ENCODE measurements at places on chromosomes 2 and 18.
A peak's percentile ranks its signal among the peaks of the same experiment; 100 is the strongest.

- no peak for DNase-seq
These were observed 129.2 kb downstream of the KLHL29 start for GRCh38 chr2:23513872-23514793.

DNA sequence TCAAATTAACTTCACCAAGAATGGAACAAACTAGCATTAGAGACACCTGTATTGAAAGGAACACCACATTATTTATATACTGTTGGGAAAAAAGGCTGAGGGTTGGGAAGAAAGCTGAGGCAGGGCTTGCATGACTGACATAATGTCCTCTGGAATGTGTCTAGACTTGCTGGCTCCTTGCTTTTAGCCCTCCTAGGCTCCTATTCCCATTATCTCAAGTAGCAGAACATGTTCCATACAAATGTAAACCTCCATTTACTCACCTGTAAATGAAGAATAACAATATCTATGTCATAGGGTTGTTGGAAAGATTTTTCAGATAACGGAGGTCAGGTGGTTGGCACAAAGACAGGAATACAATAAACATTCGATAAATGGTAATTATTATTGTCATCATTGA, 976 bp upstream of the ACADL start:
- no peak for DNase-seq

DNA sequence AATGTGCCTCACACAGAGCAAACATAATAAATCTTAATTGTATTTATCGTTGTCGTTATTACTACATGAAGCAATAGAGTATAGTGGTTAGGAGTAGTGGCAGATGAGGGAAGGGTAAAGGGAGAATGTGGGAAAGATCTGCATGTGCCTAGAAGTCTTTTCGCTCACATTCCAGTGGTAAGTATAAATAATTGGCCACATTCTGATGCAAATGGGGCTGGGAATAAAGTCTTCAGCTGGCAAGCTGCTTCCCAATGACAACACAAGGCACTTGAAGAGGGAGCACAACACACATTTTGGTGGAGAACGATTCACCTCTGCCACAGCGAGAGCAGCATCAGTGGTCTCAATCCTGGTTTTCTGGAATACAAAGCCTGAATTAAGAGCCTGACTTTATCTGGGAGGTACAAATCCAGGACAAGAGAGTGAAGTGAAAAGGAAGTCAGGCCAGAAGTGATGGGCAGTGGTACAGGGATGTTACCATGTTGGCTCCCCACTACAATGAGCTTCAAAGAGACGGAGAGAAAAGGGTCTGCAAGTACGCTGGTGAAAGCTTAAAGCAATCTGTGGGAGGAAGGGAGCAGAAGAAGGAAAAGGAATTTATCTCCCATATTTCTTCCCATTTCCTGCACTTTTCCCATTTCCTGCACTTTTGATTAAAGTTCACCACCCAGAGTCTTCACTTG, 112.3 kb downstream of the ARHGAP15 start:
- DNase-seq: no peak

- DNase-seq: no peak
These were observed 50.1 kb upstream of the MAPRE2 start for GRCh38 chr18:34991152-34991551.

DNA sequence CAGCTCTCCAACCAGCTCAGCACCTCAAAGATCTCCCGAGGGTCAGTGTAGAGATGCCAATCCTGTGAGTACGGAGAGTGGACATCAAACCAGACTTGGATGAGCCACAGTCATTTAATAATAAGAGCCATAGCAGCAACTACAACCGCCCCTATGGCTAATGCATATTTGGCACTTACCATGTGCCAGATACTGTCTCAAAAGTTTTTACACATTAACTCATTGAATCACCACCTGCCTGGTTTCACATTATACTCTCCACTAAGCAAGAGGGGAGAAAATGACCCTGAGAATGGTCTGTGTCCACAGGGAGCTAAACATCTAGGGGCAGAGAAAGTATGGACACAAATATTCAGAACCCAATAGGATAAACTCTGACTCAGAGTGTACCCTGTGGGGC, 2.6 kb downstream of the CNPPD1 start:
- no peak for DNase-seq

DNA sequence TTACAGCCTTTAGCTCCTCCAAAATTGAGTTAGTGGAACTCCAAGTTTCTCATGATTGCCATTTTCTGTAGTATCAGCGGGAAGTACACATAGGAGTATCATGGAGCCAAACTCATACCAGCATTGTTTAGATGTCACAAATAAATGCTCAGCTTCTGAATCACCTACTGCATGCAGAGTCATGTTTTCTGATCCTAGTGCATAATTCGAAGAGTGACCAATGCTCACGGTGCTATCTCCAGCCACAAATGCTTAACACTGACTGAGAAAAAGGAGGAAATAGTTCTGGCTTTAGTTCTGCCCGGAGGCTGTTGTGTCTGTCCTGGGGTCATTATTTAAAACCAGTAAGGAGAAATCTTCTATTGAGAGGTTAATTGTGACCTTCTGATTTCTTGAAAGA, 45.4 kb upstream of the LRATD1 start:
- DNase-seq: no peak

GRCh38 chr2:124755386-124755785, 730.3 kb downstream of the CNTNAP5 start:
- DNase-seq: no peak

DNA sequence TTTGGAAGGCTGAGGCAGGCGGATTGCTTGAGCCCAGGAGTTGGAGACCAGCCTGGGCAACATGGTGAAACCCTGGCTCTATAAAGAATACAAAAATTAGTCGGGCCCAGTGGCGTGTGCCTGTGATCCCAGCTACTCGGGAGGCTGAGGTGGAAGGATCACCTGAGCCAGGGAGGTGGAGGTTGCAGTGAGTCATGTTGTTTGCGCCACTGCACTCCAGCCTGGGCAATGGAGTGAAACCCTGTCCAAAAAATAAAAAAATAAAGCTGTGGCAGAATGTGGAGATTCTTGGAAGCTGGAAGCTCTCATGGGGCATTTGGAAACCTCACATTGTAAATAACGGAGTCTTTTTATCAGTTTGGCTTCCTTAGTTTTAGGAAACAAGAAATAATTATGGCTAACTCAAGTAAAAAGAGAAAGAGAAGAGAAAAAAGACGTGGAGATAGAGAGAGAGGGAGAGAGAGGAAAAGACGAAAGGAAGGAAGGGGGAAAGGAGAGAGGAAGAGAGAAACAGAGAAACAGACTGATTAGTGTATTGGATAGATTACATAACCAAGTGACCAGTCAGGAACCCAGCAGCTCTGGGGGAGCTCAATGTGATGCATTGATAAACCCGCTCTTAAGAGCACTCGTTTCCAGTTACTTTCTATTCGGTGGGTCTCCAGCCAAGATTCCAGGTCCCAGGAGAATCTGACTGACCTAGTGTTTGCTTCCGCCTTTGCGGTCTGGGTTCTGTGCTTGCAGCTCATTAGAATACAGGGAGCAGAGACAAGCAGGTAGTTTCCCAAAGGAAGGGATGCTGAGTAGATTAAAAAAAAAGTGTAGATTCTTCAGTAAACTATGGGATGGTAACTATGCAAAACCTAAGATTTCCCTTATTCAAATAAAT, 1.1 kb upstream of the SPAST start:
- peak; percentile 12 for DNase-seq

DNA sequence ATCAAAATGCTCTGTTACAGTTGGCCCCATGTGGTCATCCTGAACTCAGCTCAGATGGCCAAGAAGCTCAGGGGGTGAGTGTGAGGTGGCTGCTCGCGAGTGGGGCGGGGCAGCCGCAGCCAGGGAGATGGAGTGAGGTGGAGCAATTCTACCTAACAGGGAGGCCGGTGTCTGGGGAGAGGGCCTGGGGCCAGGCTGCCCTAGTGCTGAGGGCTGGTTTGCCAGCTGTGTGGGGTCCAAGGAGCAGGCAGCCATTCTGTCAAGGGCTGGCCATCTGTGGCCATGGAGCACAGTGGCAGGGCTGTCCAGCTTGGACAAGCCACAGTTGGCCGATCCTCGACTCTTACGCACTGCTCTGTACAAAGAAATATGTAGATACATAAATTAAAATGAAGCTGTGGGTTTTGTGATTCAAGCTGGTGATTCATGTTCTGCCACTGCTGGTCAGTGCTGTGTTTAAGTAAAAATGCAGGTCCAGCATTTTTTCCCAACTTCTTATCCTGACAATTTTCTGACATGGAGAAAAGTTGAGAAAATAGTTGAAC, 82.1 kb downstream of the HS6ST1 start:
- DNase-seq: no peak

- no peak for DNase-seq
These were observed 66.5 kb downstream of the TCF7L1 start for GRCh38 chr2:85199698-85200097.

GRCh38 chr18:24436939-24437338, 10.5 kb downstream of the IMPACT start:
- DNase-seq: no peak

- no peak for DNase-seq
These were observed 256.5 kb downstream of the CD226 start for GRCh38 chr18:69691008-69691760.

- no peak for DNase-seq
These were observed 59.4 kb downstream of the ANKMY1 start for GRCh38 chr2:240498171-240498957.

- DNase-seq: no peak
These were observed 318.8 kb downstream of the RND3 start for GRCh38 chr2:150168595-150169236.

DNA sequence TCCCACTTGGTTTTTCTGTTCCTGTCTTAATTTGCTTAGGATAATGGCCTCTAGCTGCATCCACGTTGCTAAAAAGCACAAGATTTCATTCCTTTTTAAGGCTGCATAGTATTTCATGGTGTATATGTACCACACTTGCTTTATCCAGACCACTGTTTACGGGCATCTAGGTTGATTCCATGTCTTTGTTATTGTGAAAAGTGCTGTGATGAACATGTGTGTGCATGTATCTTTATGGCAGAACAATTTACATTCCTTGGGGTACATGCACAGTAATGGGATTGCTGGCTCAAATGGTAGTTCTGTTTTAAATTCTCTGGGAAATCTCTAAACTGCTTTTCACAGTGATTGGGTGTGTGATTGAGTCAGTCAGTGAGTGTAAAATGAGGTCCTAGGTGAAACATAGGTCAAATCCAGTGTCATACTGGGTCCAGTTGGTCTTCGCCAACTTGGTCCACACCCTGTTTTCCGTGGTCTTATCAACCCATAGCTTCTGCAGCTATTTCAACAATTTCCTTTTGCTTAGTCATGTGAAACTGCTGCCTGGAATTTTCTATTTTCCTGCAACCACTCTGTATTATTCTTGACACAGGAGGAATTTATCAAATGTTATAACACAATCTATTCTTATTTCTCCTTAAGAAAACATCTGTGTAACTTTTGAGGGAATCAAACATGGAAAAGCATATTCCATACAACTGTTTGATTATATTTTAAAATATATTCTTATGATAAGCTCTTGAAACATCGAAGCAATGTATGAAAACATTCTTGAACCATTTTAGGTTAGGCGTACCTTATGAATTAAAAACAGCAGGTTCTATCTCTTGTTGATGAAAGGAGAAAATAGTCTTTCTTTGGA, 82.9 kb downstream of the ADCYAP1 start:
- DNase-seq: no peak

GRCh38 chr2:43008388-43008787, 216.0 kb upstream of the HAAO start:
- no peak for DNase-seq

- DNase-seq: no peak
These were observed 906.6 kb upstream of the KLHL29 start for GRCh38 chr2:22478329-22478728.

DNA sequence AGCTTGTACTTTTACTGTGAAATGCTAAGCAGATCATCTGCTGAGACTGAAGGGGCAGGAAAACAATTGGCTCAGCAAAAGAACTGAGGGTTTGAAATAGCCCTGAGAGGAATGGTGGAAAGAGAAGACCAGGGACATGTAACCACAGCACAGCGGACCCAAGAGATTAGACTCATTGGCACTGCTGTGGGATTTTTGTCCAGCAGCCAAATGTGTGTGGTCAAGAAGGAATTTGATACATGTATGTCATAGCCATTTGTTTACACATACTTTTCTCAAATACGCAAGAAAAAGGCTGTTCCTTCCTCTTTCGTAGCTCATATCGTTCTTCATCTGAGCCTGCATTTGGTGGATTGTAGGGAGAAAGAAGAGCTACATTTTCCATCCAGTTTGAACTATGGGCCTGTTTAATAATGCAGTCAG, 73.8 kb downstream of the TRABD2A start:
- no peak for DNase-seq

DNA sequence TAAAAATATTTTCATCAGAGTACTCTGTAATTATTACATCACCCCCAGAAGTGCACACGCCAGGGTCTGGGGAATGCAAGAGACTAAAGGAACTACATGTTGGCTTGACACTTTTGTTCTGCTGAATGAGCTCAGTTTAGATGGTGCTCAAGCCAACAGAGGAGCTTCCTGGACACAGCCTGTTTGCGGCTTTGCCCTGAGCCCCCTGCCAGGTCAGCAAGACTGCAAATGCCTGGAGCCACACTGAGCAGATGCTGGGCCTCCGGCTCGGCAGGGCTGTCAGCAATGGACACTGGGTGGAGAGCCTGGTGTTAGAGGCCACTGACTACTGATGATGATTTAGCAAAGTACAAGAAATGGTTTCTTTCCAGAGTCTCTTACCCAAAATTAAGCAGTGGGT, 31.9 kb downstream of the PTPN18 start:
- no peak for DNase-seq

- DNase-seq: no peak
These were observed 31.9 kb downstream of the CNRIP1 start for GRCh38 chr2:68287580-68288441.

- DNase-seq: no peak
These were observed 66.6 kb downstream of the ZBTB7C start for GRCh38 chr18:48342581-48342980.

GRCh38 chr2:239818531-239819011, 206.6 kb downstream of the NDUFA10 start:
- DNase-seq: no peak

- no peak for DNase-seq
These were observed 766 bp downstream of the TMEM17 start for GRCh38 chr2:62505109-62505749.

GRCh38 chr18:35584735-35585134, 3.2 kb downstream of the GALNT1 start:
- DNase-seq: no peak

- no peak for DNase-seq
These were observed 261.1 kb downstream of the NBAS start for GRCh38 chr2:15299904-15300520.

DNA sequence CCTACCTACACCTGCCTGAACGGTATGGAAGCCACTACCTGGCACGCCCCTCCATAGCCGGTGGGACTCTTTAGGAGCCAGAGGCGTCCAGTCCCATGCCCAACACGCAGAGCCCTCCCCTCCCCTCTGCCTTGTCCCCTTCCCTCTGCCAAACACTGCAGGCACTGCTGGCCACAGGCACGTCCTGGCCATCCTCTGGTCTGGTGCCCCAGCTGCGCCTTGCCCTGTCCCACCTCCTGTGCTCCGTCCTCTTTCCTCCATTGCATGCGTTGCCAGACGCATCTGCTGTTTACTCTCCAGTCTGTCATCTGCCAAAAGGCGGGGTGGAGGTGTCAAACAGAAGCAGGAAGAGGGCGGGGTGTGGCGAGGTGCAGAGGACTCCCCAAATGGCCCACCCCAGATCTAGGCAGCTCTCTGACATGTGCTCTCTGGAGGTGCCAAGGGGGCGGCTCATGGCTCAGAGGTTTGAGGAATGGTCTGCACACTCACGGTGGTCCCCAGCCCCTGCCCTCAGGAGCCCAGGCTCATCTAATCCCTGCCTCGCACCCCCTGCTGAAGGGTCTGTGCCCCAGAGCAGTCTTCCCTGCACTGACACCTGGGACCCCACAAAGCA, 45.1 kb downstream of the HS6ST1 start:
- DNase-seq: no peak

- no peak for DNase-seq
These were observed 293.6 kb upstream of the CCDC68 start for GRCh38 chr18:55252901-55253300.

Data from left renal pelvis (tissue), 4 donors.